Activated naive CD4-positive, alpha-beta T cell treated with anti-CD3 and anti-CD28 coated beads, Interleukin-2, amount 10 ng/mL, durations not matched to agents 7 days and 5 days (primary cell): ENCODE measurements at places on chromosomes 4 and X.

DNA sequence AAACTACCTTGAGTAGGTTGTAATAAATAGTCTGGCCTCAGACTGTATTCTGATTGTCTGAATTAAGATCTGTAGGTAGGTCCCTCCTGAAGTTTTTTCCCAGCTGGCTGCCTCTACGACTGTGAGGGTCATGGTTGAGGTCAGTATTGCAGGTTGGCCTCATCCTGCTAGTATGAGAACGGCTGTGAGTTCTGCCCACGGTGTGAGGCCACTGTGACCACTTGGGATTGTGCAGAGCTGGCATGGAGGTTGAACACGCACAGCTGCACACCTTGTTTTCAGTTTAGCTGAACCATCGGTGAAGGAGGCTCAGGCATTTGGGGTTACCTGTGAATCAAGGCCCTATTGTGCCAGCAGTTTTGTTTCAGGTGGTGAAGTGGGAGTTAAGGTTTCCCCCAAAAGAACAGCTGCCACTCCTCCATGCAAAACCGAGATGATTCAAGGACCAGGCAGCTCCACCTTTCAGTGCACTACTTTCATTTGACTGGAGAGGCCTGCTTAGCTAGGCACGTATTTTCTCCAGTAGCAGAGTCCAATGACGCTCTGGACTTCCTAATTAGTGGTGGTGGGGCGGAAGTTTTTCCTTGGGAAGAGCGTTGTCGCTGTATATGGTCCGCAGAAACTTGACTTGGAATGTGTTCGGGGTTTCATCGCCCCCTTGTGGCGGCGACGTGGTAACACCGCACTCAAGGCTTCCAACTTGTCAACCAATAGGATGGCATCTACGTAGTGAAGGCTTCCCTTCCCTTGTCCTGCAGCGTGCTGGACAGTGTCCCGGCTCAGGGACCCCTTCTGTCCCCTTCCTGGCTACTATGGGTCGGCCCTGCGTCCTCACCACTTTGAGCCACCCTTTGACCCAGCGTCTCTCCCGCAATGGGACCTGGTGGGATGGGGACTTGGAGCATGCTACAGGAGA, 13.8 kb downstream of the CMC4 start:
- DNase-seq: peak; percentile 58

GRCh38 chr4:84894621-84895020, 71.9 kb downstream of the WDFY3 start:
- DNase-seq: no peak

DNA sequence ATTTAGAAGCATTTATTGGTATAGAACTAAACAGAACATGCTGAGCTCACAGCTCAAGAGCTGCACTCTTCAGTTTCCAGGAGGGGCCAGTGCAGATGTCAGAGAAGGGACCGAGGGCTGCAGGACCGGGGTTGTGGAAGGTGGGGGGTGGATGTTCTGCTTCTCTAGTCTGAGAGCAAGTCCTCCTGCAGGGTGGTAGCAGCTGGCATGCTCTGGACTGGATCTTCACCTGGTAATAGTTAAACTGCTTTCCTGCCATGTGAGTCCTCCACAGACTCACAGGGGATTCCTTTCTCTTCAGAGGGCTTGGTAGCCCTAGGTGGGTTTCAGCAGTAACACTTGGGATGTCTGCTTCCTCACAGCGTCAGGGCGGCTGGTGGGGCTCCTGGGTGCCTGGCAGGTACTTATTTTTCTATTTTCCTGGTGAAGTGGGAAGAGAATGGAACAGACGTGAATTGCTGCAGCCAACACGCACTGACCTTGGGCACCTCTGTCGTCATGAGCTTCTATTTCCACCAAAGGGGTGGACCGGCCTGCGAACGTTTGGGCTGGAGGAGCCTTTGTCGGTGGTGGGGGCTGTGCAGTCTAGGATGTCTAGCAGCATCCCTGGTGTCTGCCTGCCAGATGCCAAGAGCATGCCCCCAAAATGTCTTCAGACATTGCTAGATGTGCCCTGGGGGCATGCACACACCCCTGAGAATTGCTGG, 2.5 kb downstream of the MAEA start:
- no peak for DNase-seq

DNA sequence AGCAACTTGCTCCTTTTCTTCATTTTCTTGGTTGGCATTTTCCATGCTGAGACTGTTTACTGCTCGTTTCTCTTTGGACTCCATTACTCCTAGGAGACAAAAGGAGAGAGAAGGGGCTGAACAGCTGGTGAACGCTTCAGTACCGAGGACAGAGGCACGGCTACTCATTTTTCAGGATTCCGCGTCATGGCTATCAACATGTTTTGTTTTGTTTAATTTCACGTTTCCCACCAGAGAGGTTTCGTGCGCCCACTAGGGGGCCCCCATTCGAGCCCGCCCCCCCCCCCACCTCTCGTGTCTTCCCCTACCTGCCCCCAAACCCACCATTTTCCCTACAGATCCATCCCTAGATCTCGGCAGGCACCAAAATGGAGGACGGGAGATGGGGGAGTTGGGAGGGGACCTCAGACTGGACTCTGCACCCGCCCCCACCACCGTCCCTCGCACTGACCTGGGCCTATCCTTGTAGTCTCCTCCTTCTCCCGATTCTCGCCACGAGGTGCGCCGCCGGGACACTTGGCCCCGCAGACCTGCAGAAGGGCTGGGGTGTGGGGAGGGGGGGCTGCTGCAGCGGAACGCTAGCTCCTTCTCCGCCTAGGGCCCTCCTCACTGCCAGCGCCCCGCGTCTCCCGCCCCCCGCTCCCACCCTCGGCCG, 653 bp downstream of the BEX1 start:
- no peak for DNase-seq

DNA sequence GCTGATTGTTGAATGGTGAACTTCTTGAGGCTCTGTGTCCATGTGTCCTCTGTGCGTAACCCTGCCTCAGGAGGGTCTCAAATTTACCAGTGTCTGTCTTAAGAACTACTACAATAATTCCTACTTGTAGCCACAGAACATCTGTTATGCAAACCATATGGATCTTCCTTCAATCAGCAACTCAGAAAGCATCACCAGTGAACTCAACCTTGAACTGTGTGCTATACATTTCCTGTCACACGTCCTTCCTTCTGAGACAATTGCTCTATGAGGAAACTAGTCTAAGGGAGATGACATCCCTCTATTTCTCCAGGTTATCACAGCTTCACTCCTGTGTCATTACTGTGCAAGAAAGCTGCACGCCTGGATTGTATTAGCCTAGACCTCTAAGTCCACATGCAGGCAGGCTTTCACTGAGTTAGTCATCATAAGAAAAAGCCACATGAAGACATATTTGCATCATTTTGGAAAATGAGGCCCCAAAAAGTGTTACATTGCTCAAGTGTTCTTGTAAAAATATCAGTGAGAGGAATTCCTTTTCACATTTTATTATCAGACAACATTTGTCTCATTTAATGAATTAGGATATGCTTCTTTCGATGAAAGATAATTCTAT, 157.8 kb downstream of the AFF2 start:
- DNase-seq: no peak

DNA sequence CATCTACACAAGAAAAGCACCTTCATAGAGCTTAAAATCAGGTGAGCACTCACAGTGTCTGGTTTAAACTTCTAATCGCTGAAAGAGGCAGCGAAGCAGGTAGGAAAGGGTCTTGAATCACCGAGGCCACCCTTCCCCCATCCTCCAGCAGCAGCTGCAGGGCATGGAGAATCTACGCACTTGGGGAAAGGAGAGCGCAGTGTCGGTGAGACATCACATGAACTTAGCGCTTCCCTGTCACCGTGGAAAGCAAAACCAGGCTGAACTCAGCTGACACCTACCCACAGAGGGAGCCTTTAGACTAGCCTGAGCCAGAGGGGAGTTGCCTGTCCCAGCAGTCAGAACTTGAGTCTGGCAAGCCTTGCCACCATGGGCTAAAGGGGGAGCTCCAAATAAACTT, 197.2 kb upstream of the ZFP42 start:
- DNase-seq: no peak

DNA sequence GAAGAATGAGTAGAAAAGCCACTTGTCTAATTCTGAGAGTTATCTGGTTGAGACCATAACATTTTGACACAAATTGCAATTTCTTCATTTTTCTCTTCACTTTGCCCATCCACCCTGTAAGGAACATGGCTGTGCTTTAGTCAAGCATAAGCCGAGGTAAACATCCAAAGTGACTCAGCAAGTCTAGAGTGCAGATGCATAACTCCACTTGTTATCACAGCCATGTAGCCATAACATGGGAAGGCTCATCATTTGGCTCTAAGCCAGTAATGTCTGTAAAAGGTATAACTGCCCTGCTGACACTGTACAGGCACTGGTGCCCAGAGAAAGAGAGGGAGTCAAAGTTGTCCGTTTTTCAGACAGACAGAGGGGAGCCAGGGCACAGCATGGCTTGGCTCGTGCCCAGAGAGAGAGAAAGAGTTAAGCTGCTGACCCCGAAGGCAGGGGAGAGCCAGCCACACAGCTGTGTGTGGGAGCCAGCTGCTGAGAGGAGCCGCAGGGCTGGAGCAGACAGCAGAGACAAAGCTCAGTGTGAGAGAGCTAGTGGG, 76.9 kb upstream of the EXOC1L start:
- DNase-seq: no peak

DNA sequence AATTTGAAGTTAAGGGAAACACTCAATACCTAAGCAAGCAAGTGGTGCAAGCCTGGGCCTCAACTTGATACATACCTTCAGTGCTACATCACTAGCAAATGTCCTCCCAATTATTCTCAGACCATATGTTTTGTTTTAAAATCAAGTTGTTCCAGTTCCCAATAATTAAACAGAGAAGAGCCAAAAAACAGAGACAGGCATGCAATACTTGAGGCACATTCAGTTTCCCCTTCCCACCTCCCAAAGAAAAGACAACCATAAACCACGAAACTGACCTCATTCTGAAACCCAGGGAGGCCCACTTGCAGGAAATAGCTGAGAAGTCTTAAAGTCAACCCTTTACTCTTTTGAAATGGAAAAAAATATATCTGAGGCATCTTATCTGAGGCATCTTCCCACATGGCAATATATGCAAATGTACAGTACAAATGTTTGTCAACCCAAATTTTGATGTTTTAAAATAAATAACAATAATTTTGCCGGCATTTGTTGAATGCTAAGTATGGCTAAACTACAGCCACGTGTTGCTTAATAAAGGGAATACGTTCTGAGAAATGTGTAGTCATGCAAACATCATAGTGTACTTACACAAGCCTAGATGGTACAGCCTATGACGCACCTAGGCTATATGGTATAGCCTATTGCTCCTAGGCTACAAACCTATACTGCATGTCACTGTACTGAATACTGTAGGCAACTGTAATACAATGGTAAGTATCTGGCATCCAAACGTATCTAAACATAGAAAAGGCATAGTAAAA, 147.5 kb downstream of the TSPAN5 start:
- peak; percentile 24 for DNase-seq

- no peak for DNase-seq
These were observed 72.0 kb downstream of the LRBA start for GRCh38 chr4:150943126-150943525.

GRCh38 chrX:20189171-20189570, 47.5 kb upstream of the EIF1AX start:
- DNase-seq: no peak

- DNase-seq: no peak
These were observed 91.7 kb downstream of the PPP1R2C start for GRCh38 chrX:42686296-42686695.

DNA sequence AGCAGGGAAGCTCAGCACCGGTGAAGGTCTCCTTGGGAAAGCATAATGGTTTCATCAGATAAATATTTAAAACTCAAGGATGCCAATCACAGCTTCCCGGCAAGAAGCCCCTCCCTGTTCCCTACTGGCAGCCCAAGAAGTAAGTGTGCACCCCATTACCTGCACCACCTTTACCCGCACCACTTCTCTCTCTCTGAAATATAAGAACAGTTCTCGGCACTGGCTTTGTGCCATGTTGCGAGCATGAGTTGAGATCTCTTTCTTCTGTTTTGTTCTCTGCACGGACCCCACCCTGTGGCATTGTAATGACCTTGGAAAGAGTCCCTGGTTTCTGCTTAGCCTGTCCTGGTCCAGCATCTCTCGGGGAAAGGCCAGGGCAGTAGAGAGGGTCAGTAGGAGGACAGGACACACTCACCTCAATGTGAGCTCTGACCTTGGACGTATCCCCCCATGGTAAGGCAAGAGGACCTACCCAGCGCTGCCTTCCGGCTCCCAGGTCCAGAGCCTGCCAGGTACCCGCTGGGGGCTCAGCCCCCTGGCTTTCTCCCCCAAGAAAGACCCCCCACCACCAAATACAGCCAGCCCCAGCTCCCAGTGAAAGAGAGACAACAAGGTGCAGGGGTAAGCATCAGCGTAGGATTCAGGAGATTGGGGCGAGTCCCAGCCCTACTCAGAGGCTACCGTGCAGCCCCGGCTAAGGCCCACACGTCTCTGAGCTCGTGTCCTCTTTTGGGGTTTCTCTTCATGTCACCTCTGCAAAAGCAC, 80.7 kb downstream of the PSAPL1 start:
- no peak for DNase-seq

DNA sequence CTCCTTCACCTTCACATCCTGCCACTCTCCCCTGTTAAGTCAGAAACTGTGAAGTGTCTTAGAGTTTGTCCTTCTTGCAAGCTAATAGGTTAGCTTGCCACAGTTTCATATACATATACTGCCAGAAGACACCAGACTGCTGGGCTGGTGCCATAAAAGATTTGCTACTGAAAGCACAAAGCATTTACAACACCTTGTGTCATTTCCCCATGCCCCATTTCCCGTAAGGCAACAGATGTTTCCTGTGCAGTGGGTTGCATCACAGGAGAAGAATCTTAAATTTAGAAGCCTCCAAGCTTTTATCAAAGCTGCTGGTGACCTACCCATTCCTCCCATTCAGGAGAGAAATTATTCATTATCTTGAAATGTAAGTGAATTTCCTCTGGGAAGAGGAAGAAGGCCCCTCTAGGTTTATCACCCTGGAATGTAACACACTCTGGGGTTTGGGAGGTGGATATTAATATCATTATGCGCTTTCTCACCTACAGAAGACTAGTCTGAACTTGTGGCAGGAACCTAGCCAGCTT, 34.5 kb upstream of the RAB33B start:
- DNase-seq: peak; percentile 33

- DNase-seq: no peak
These were observed 2073.2 kb upstream of the TENM3 start for GRCh38 chr4:180169966-180170365.
